Osteoblast (primary cell): ENCODE measurements at places on chromosomes 12 and 14.

GRCh38 chr12:65293735-65294134 is 15.3 kb downstream of the MSRB3 start:
- no peak overlapping the region for H3K27ac ChIP-seq
- H3K4me3 ChIP-seq: no peak overlapping the region
- H3K36me3 ChIP-seq: no peaks in the 10 kb centered on the region
- no peaks in the 10 kb centered on the region for H3K27me3 ChIP-seq

GRCh38 chr12:77813558-77813957 is 17.1 kb upstream of the NAV3 start:
- no peaks in the 10 kb centered on the region for H3K36me3 ChIP-seq
- no peak overlapping the region for H3K27ac ChIP-seq
- no peaks in the 10 kb centered on the region for H3K27me3 ChIP-seq
- no peak overlapping the region for H3K4me3 ChIP-seq

DNA sequence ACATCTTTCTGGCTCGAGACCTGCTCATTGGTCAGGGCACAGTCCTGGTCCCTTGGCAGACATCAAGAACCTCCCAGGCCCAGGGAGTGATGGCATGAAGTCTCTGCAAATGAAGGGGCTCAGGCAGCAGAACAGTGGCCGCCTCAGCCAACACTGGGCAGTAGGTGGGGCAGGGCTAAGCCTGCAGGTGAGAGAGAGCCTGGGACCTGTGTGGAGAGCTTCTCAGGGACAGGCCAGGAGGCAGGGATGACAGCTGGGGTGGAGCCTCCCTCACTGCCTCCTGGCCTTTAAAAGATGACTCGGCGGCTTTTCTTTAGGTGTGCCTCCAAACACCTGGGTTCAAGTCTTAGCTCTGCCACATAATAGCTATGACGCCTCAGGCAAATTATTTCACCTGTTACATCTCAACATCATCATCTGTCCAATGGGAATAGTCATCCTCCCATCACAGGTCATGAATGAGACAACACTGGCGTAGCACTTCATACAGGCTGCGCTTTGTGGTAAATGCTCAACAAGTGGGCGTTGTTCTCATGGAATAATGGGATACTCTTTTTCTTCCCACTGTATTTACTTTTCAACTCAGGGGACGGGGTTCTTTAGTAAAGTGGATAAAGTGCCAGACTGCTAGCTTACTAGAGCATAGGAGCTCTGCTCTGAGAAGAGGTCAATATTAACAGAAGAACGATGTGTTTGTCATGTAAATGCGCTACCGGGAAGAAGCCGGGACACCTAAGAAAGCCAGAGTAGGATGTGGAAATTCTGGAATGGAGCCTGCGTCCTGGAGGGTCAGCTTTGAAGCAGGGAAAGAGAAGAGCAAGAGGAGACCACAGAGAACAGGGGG is 277.4 kb downstream of the FOXN3 start:
- peaks cover 8% of the 10 kb centered on the region for H3K27me3 ChIP-seq
- no peak for DNase-seq

DNA sequence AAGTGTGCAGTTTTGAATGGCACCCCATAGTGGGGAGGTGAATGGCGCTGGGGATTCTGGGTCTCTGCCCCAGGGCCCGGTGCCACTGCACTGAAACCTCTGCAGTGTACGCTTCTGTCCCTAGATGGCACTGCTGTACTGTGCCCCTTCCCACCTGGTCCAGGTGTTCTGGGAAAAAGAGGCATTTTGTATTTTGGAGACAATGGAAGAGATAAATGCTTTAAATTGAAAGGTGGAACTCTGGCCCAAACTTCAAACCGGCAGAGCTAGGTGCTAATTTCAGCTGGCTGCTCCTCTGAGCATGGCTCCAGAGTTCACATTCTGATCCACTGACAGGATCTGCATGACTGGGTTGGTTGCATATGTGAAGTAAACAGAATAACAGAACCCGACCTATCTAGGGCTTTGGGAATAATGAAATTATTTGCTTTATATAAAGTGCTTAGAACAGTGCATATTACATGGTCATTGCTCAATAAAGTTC is 52.2 kb downstream of the KRT80 start:
- H3K4me1 ChIP-seq: no peaks in the 10 kb centered on the region
- DNase-seq: no peak
- H3K27me3 ChIP-seq: peaks cover 9% of the 10 kb centered on the region
- no peak overlapping the region for H3K27ac ChIP-seq
- no peak overlapping the region for H3K4me3 ChIP-seq
- no peaks in the 10 kb centered on the region for H3K36me3 ChIP-seq

DNA sequence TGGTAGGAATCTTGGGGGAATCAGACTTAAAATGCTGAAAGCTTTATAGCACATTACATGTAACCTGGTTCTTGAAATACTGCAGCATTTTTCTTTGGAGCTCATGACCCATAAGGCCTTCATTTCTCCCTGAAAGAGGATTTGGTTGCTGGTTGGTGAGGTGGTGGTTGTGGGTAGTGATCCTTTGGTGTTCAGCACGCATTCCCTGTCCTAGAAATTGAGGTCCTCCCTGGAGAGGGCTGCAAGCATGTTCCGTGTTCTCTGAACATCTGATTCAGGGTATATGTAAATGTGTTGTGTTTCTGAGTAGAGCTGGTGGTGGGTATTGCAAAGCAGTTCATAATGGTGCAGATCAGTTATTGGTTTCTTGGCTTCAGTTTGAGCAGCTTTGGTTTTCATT is 2.0 kb downstream of the SCN8A start:
- H3K4me1 ChIP-seq: peaks cover 6% of the 10 kb centered on the region
- no peak for DNase-seq
- H3K36me3 ChIP-seq: no peaks in the 10 kb centered on the region
- no peak overlapping the region for H3K27ac ChIP-seq
- H3K27me3 ChIP-seq: no peaks in the 10 kb centered on the region
- H3K4me3 ChIP-seq: no peak overlapping the region
